ENCODE measurements at places on chromosomes 5 and 9. TPM values are rescaled to one million over a fixed set of nuclear protein-coding genes. Genes with fewer than 3 reads are reported as not detected.
A peak's percentile ranks its signal among the peaks of the same experiment; 100 is the strongest.

GRCh38 chr5:180816608-180817534 lies 14.3 kb upstream of the MGAT1 start:
- no peaks in the 10 kb centered on the region for H3K27me3 ChIP-seq
- no peaks in the 10 kb centered on the region for H3K36me3 ChIP-seq
- H3K4me1 ChIP-seq, result peaks cover 63% of the 10 kb centered on the region

GRCh38 chr5:174715804-174716203 lies 8.6 kb upstream of the MSX2 start:
- no peak for DNase-seq
- no peak overlapping the region for H3K4me3 ChIP-seq
- no peak overlapping the region for H3K27ac ChIP-seq
- H3K27me3 ChIP-seq, result peaks cover 49% of the 10 kb centered on the region

- H3K27me3 ChIP-seq, result no peaks in the 10 kb centered on the region
- H3K36me3 ChIP-seq, result no peaks in the 10 kb centered on the region
- H3K4me3 ChIP-seq, result no peak overlapping the region
- no peak for DNase-seq
Measured at GRCh38 chr9:38282756-38283155, 109.7 kb upstream of the ALDH1B1 start.

The AQP7 gene
- total RNA-seq, result not detected

The SLC34A3 gene
- total RNA-seq, result 0.12 TPM

The ZNF782 gene
- 4.5 TPM for total RNA-seq

DNA sequence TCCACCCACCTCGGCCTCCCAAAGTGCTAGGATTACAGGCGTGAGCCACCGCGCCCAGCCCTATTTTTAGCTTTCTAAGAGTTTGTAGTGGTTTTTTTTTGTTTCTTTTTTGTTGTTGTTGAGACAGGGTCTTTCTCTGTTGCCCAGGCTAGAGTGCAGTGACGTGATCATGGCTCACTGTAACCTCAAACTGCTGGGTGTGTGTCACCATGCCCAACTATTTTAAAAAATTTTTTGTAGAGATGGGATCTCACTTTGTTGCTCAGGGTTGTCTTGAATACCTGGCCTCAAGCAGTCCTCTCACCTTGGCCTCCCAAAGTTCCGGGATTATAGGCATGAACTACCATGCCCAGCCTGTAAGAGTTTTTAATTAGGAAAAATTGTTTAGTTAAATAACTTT lies 145.3 kb upstream of the SH3GL2 start:
- no peaks in the 10 kb centered on the region for H3K27me3 ChIP-seq
- no peak overlapping the region for H3K27ac ChIP-seq
- DNase-seq, result no peak
- H3K36me3 ChIP-seq, result peaks cover under 1% of the 10 kb centered on the region

GRCh38 chr9:90445391-90445790 lies 197.2 kb downstream of the DIRAS2 start:
- H3K27ac ChIP-seq, result no peak overlapping the region
- no peak overlapping the region for H3K4me3 ChIP-seq
- H3K4me1 ChIP-seq, result no peaks in the 10 kb centered on the region
- no peak for DNase-seq

GRCh38 chr5:152425083-152425482 lies 20.0 kb upstream of the NMUR2 start:
- no peaks in the 10 kb centered on the region for H3K27me3 ChIP-seq
- no peaks in the 10 kb centered on the region for H3K4me1 ChIP-seq
- no peaks in the 10 kb centered on the region for H3K36me3 ChIP-seq

The SCGB3A2 gene
- not detected for total RNA-seq

- peaks cover 44% of the 10 kb centered on the region for H3K27me3 ChIP-seq
- peaks cover 5% of the 10 kb centered on the region for H3K4me1 ChIP-seq
- H3K36me3 ChIP-seq, result no peaks in the 10 kb centered on the region
- H3K27ac ChIP-seq, result no peak overlapping the region
- DNase-seq, result no peak
- H3K4me3 ChIP-seq, result peak overlapping the region; percentile 88
Measured at GRCh38 chr5:139788294-139788910, 7.2 kb upstream of the PSD2 start.

DNA sequence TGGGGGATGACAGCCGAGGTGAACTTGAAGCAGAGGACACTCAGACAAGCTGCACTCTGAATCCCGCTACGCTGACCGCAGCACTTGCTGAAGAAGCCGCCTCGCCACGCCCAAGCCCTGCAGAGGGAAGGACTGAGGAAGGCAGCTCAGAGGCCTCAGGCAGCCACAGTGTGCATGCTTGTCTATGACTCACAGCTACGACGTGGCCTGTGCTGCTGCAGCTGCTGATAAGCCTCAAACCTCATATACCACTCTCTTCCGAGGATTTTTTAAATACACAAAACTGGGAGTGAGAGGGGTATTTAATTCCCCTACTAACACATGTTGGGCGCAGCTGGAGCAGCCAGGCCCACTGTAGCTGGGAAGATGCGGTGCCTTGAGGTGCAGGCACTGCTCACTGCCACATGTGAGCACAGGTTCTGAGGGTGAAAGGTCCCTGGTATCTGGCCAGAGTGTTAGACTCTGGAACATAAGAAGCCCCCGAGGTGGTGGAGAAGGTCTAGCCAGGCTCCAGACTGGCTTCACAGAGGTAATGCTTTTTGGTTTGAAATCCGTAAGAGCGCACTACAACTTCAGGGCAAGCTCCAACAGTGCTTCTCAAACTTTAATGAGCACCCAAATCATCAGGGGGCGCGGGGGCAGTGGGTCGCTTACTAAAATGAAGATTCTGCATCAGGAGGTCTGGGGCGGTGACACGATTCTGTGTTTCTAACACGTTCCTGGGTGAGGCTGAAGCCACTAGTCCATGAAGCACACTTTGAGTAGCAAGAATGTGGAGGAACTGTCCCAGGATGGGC lies 196.8 kb downstream of the AUH start:
- peaks cover 5% of the 10 kb centered on the region for H3K36me3 ChIP-seq
- peak overlapping the region; percentile 87 for H3K27ac ChIP-seq
- DNase-seq, result peak; percentile 93
- H3K4me1 ChIP-seq, result peaks cover 52% of the 10 kb centered on the region
- H3K4me3 ChIP-seq, result peak overlapping the region; percentile 81

DNA sequence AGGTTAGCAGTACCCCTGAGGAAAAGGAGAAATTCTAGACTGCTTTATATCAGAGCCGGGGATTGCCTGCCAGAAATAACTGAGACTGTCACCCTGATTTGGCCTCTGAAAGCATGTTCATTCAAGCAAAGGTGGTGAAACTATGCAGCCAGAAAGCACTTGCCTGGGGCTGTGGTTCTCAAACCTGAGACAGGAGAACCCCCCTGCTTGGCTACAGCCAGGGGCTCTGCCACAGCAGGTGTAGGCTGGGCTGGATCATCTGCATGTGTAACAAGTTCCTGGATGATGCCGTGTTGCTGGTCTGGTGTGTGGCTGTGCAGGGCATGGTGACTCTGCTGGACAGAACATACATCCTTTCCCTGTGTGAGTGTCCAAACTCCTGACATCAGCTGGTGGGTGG lies 157.8 kb downstream of the NXNL2 start:
- H3K36me3 ChIP-seq, result no peaks in the 10 kb centered on the region
- peaks cover 25% of the 10 kb centered on the region for H3K27me3 ChIP-seq
- no peak overlapping the region for H3K27ac ChIP-seq
- H3K4me3 ChIP-seq, result no peak overlapping the region
- no peak for DNase-seq
- H3K4me1 ChIP-seq, result no peaks in the 10 kb centered on the region

The PCDHA2 gene
- total RNA-seq, result not detected

Data from activated T-cell treated with anti-CD3 and anti-CD28 coated beads, Interleukin-2, amount 50 U/mL, for 72 hours (primary cell).